ENCODE measurements at places on chromosomes 5 and 9. TPM values are rescaled to one million over a fixed set of nuclear protein-coding genes. Genes with fewer than 3 reads are reported as not detected.

The DCP2 gene
- 36.6 TPM for total RNA-seq

The AFAP1L1 gene
- 1.4 TPM for total RNA-seq

The GALNT12 gene
- total RNA-seq, result 8.6 TPM

The KCNV2 gene
- total RNA-seq, result not detected

The TRIM36 gene
- total RNA-seq, result 2.5 TPM

The QSOX2 gene
- total RNA-seq, result 24.1 TPM

The BOD1 gene
- total RNA-seq, result 119 TPM

The LRRC70 gene
- 0.54 TPM for total RNA-seq

GRCh38 chr5:149363936-149364335 lies 6.1 kb downstream of the PCYOX1L start:
- DNase-seq, result no peak

- DNase-seq, result peak; percentile 11
Observed at GRCh38 chr5:10760096-10760920, 726 bp downstream of the DAP start.

DNA sequence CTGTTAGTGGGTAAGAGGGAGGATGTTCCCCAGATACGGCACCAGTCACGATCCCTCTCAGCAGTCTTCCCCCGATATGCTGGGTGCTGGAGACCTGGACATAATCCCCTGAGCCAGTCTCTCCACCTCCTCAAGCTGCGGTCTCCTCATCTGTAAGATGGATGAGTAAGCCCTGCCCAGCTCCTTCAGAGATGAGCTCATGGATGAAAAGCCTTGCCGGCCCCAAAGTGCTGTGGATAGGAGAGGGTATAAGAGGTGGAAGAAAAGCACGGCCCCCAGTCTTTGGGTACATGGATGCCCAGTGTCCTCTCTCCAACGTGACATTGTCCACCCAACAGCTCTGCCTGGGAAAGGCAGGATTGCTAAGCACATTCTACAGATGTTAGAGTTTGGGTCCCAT lies 4.5 kb downstream of the CAMK2A start:
- DNase-seq, result no peak

DNA sequence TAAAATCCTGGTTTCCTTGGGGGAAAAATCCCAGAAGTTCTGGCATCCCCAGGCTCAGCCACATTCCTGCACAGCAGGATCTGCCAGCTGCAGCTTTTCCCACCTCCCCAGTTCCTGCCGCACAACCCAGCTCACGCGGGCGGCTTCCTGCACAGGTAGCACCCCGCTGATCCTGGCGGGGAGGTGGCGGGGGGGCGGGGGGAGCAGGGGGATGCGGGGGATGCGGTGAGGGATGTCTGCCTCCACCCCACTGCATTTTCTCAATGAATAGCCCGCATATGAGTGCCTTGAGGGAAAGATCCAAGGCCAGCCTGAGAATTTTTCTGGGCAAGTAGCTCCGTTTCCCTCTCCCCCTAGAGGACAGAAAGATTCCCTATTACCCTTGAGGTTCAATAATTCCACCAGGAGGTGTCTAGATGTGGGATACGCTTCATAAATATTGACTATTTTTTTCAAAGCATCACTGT lies 21.1 kb downstream of the GFPT2 start:
- DNase-seq, result no peak

DNA sequence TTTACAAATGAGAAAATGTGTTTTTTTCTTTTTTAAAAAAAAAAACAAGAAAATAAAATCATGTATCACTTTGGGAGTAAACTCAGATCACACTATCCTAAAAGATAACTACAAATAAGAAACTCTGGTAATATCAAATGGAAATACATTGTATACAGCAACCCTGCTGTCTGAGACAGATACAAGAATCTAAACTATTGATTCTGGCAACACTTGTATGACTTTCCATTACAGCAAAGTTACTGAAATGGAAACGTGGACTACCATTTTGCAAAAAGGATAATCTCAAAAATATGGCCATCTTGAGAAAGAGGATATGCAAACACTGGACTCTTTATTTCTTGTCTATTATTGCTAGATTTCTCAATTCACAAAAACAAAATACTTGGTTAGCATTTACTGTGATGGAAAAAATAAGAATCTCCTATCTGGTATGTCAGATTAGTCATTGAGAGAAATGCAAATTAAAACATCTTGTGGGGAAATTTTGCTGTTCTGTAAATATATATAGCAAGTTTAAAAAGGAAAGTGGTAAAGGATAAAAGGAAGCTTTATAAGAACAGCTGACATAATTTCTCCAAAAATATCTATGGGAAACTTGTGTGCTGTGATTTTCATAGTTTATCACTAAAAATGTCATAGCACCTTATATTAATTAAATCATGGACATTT lies 112.9 kb upstream of the FER start:
- DNase-seq, result no peak

DNA sequence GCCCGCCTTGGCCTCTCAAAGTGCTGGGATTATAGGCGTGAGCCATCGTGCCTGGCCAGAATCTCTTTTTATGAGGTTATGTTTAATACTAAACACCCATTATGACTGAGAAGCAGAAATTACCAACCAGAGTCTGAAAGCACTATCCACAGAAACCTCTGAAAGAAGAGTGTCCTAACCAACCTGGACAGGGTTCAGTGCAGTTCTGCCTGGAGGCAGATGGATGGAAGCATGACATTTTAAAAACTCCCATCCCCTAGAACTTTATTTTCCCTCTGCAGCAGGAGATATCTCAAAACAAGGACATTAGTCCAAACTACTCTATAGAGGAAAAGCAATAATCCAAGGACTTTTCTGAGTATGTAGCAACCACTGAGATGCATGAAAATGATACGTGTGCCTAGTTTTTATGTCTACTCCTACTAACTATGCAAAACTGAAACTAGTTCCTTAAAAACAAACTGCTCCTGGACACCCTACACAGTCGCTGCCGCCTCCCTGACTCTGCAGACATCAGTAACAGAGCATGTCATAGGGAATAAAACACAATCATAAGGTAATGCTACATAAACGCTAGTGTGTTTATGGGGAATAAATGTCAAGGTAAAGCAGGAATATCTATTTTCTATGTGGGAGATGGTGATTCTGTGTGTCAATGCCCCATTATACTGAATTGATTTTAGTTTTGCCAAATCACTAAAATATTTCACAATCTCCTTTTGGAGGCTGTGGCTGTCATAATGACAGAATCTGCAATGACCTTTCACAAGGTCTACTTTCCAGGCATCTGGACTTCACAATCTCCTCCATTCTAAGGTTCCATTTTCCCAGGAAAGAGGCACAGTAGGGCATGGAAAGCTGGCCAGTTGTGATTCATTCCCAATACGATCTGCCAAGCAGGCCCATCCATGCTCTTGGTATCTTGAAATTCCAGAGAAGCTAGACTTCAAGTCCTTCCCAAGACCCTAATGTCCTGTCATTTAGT lies 122.8 kb downstream of the SIL1 start:
- DNase-seq, result no peak

- DNase-seq, result no peak
Observed at GRCh38 chr5:26388976-26389375, 649.4 kb downstream of the CDH9 start.

DNA sequence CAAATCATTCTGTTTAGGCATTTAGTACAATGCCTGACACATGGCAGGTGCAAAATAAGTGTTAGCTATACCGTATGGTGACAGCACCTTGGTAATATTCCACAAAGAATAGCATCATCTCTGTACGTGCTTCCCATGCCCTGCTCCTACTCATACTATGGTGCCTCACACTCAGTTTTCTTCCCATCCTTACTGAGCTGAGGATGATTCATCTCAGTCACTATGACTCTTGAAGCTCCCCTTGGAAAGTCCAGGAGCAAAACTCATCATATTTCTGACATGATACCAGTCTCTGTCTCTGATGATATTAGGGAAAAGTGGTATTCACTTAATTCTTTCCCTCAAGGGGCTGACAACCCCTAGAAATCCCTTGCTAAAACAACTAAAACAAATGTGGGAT lies 423.3 kb downstream of the EFNA5 start:
- no peak for DNase-seq

DNA sequence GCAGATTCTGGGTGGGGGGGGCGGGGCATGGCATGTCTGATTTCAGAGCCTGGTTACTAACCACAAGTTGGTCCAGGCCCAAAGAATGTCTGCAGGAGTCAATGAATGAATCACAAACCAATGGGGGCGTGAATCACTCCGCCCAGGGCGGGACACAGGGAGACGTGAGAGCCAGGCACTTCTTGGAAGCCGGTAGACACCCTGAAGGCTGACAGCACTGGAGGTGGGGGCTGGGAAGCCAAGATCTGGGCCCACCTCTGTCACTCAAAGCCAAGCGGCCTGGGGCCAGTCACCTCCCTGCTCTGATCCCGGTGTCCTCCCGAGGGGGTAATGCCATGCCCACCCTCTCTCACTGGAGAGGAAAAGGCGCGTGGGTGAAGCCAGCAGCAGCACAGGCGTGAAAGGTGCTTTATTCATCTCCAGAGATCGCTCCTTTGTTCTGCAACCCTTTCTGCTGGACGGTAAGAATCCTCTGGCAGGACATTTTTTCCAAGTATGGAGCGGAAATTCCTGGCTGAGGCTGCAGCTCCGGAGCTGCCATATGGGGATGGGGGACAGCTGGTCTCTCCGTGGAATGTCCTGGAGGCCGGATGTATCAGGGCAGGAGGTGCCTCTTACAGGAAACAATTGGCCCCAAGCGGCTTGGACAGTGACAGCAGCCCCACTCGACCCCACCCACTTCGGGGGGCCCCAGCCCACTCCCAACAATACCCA lies 85.0 kb downstream of the STK10 start:
- peak; percentile 57 for DNase-seq

DNA sequence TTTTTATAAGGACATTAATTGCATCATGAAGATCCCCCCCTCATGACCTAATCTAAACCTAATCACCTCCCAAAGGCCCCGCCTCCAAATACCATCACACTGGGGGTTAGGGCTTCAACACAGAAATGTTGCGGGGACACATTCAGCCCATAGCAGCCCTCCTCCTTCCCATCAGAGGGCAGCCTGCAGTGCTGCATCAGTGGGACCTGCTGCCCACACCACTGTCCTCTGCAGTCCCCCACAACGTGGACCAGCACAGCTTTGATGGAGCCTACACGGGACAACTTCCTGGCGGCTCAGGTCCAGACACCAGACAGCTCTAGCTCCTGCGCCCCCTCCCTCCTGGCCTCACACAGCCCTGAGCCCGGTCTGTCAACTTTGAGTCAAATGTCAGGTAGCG lies 70.3 kb downstream of the APTX start:
- DNase-seq, result no peak

- no peak for DNase-seq
Observed at GRCh38 chr5:107437154-107437553, 233.6 kb downstream of the EFNA5 start.

DNA sequence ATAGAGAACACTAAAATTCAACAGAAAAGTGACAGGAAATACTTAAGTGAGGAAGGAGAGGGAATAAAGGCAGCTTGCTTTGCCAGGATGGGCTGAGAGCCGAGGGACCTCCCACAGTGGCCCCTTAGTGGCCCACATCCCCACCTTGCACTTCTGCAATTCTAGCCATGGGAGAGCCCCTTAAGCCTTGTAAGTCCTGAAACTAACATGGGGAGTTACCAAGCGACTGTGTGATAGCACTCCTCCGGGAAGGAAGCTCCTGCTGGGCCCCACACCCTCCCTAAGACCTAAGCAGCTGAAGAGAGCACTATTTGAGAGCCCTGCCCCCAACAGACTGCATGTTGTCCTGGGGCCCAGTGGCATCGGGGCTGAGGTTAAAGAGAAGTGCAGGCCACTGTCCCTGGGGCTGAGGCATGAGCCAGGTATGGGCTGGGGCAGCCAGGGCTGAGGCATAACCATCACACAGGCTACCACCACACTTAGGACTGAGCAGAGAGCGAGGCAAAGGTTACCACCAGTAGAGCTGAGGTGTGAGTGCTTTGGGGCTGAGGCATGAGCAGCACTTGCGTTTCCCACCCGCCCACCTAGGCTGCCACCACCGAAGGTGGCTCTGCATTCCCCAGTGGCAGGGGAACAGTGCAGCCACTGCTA lies 301.8 kb upstream of the TRPC7 start:
- DNase-seq, result no peak

DNA sequence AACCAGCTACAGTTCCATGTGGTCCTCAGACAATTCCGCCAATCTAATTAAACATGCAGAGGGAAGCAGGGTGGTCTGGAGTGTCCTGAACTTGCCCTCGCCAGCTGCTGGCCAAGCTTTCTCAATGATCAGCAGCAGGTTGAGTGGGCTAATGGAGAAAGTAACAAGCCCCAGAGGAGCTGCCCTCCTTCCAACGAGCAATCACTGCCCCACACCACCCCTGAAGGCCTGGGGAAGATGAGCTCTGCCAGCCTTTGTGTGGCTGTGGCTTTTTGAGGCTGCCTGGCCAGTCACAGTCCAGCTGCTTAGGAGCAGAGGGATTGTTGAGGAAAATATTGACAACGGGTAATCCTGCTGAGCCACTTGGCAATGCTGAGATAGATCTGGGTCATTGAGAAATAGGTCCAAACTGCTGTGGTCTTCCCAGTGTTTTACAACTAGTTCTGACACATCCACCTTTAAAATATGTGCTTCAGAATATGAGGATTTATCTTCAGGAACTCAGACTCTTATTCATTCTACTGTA lies 107.3 kb downstream of the CD180 start:
- no peak for DNase-seq

- DNase-seq, result no peak
Observed at GRCh38 chr5:40631236-40631635, 48.5 kb upstream of the PTGER4 start.

All from NCI-H460 (cell line).